HFFc6 (cell line): ENCODE measurements at places on chromosomes 12 and 14. TPM values are rescaled to one million over a fixed set of nuclear protein-coding genes. Genes with fewer than 3 reads are reported as not detected.

GRCh38 chr12:105109465-105110212 lies 2.1 kb downstream of the WASHC4 start:
- H3K36me3 ChIP-seq, result peaks cover 27% of the 10 kb centered on the region
- peak overlapping the region; percentile 91 for H3K4me3 ChIP-seq
- H3K27ac ChIP-seq, result peak overlapping the region; percentile 86
- H3K4me1 ChIP-seq, result peaks cover 57% of the 10 kb centered on the region
- peak; percentile 52 for DNase-seq

- H3K36me3 ChIP-seq, result peaks cover 52% of the 10 kb centered on the region
- H3K4me3 ChIP-seq, result peak overlapping the region; percentile 4; the same call in 1 of the 2 replicates
- DNase-seq, result peak; percentile 82
- peak overlapping the region; percentile 91 for H3K27ac ChIP-seq
- peaks cover 7% of the 10 kb centered on the region for H3K27me3 ChIP-seq
- peaks cover 32% of the 10 kb centered on the region for H3K4me1 ChIP-seq
Observed at GRCh38 chr12:108525681-108526080, 10.6 kb downstream of the FICD start.

DNA sequence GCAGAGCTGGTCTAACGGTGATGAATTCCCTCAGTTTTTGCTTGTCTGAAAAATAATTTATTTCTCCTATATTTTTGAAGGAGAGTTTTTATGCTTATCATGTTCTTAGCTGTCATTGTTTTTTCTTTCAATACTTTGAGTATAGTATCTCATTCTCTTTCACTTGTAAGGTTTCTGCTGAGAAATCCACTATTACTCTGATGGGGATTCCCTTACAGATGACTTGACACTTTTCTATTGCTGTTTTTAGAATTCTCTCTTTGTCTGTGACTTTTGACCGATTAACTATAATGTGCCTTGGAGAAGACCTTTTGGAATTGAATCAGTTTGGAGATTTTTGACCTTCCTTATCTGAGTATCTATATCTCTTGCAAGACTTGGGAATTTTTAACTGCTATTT lies 139.6 kb downstream of the PRKD1 start:
- H3K36me3 ChIP-seq, result no peaks in the 10 kb centered on the region
- no peaks in the 10 kb centered on the region for H3K4me1 ChIP-seq
- no peak overlapping the region for H3K27ac ChIP-seq
- no peaks in the 10 kb centered on the region; the same call in 1 of the 2 replicates for H3K27me3 ChIP-seq
- DNase-seq, result no peak

MSI1 gene
- not detected in 3 replicates for total RNA-seq

- H3K27me3 ChIP-seq, result peaks cover 3% of the 10 kb centered on the region; the same call in 1 of the 2 replicates
- no peak overlapping the region for H3K27ac ChIP-seq
- no peaks in the 10 kb centered on the region for H3K4me1 ChIP-seq
- H3K36me3 ChIP-seq, result no peaks in the 10 kb centered on the region
- H3K4me3 ChIP-seq, result no peak overlapping the region
Observed at GRCh38 chr12:118494776-118495175, 118.4 kb downstream of the SUDS3 start.

GRCh38 chr12:95529693-95530225 lies 21.5 kb downstream of the USP44 start:
- no peak overlapping the region for H3K27ac ChIP-seq
- no peak overlapping the region for H3K4me3 ChIP-seq
- peaks cover 32% of the 10 kb centered on the region for H3K4me1 ChIP-seq
- no peaks in the 10 kb centered on the region; the same call in none of the 2 replicates for H3K27me3 ChIP-seq
- no peaks in the 10 kb centered on the region for H3K36me3 ChIP-seq

GPR84 gene
- not detected in 3 replicates for total RNA-seq

GRCh38 chr12:53817021-53817389 lies 65.2 kb upstream of the CISTR start:
- DNase-seq, result no peak
- peaks cover 14% of the 10 kb centered on the region for H3K4me1 ChIP-seq
- no peak overlapping the region for H3K4me3 ChIP-seq
- no peak overlapping the region for H3K27ac ChIP-seq
- peaks cover 39% of the 10 kb centered on the region for H3K27me3 ChIP-seq
- H3K36me3 ChIP-seq, result 0 out of 2 replicates have a peak, but pooled peaks cover 3% of the 10 kb centered on the region

HSPB8 gene
- total RNA-seq, result 19.9 to 40.1 TPM (median 29.8 TPM) in 3 replicates
